ENCODE measurements at places on chromosomes 16 and 17.

DNA sequence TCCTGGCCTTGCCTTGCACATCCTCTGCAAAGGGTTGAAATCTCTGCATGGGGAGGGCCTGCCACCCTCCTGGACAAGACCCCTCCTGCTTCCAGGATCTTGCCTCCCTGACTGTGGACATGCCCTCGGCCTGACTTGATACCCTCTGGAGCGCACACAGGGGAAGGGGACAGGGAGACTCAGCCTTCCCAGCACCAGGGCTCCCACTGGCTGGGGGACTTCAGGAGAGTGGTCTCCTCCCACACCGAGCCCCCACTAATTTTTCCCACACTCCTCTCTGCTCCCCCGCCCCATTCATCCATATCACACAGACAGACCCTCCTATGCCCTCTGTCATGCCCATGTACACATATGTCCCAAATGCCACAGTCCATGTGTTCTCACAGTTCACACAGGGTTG, 14.3 kb downstream of the SGCA start:
- peak; percentile 36 for DNase-seq

DNA sequence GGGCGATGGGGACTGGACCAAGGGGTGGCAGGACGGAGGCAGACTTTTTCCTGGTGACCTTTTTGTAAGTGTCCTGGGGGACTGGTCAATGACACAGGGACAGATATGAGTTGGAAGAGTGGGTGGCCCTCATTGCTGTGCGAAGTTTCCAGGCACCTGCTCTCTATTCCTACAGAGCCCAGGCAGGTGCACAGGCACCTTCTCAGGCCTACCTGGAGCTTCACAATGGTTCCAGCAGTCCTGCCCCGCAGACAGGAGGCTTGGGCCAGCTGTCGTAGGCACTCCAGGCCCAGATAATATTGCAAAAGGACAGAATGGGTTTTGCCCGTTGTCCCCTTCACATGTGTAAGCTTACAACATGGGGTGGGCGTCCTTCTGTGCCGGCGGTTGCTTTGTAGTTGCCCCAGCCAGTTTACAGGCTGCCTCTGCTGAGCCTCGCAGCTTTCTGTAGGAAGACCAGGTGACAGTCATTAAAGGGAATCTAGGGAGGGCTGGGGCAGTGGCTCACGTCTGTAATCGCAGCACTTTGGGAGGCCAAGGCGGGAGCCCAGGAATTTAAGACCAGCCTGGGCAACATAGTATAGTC, 84.3 kb downstream of the ARHGAP23 start:
- DNase-seq, result no peak

DNA sequence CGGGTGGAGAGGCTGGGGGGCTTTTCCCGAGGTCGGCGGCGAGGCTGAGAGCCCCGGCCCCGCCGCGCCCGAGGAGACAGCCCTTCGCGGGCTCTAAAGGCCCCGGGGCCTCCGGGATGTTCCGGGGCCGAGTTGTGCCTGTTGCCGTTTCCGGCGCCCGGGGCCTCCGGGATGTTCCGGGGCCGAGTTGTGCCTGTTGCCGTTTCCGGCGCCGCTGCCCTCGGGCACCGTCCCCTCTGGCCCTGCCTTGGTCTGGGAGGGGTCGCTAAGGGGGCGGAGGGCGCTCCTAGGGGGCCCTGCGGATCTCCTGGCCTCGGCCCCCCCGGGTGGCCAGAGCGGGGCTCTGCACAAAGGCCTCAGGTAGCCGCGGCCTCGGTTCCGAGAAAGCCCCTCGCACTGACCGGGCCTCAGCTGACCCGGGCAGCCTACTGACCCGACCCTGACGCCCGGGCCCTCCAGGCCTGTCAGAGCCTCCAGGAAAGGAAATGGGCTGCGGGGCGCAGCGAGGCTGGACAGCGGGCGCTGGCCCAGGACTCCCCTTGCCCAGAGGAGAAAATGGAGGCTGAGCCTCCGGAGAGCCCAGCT, 24.2 kb downstream of the ACTG1 start:
- DNase-seq, result no peak

- no peak for DNase-seq
Measured at GRCh38 chr16:71387045-71387871, 28.7 kb downstream of the CALB2 start.

DNA sequence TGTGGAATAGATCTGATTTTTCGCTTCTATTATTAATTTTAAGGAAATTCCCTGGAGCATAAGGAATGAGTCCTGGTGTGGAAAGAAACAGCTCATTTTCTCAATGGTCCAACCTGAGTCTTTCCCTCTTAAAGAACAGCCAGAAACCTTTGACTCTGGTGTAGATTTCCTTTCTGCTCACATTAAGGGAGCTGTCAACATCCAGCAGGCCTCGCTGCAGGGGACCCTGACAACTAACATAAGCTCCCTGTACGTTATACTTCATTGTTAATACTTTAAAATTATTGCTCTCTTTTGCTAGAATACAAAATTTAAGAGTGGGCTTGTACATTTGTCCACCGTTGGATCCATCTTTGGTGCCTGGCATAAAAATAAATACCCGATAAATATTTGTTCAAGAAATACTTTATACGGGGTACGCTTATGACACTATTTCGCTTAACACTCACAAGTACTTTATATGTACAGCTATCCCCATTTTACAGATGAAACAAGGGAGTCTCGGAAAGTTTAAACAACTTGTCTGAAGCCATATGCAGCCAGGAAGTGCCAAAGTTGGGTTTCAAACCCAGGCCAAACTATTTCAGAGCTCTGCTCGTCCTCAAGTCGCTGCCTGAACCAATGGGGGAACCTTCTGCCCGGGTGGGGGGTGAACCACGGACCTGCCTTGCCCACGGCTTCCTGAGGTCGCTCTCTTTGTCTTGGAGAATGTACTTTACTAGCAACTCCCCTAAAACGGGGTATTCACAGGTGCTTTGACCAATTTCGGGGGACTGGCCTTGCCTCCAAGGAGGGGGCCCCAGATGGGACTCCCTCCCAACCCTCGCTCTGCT, 611 bp downstream of the SMARCE1 start:
- peak; percentile 66 for DNase-seq

GRCh38 chr16:82639666-82640336, 13.0 kb downstream of the CDH13 start:
- peak; percentile 50 for DNase-seq

DNA sequence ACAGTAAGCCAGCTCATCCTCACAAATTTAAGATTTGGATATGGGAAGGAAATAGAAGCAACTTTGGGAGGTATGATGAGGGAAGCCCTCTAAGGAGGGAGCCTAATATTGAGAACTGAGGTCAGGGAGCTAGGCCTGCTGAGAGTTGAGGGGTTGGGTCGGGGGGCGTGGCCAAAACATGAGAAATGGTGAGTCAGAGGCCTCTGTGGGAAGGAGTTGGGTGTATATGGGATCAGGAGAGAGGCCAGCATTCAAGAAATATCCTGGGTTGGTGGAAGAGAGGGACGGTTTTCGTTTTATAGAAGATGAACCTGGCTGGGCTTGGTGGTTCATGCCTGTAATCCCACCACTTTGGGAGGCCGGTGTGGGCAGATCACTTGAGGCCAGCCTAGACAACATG, 48.4 kb downstream of the CLEC16A start:
- DNase-seq, result peak; percentile 61

- DNase-seq, result peak; percentile 81
Measured at GRCh38 chr17:21252796-21253645, at the start of gene NATD1. TSS of gene NATD1 (minus strand) at chr17:21253410. CDS start at chr17:21253264, 146 bp downstream.

DNA sequence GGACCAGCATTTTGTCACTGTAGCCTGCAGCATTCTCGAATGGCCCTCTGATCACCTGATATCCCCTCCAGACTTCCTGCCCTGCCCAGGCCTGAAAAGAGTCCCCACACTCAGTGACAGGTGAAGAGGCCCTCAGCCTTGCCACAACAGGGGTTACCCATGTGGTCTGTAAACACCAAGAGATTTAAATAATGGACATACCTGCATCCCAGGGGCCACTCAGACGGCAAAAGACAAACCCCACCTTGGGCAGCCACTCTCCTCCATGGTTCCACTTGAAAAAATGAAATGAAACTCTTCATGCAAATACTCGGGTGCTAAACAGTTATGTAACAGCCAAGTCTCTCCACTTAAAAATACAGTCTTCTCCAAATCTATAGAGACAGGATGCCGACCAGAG, 22.9 kb upstream of the PECAM1 start:
- no peak for DNase-seq

DNA sequence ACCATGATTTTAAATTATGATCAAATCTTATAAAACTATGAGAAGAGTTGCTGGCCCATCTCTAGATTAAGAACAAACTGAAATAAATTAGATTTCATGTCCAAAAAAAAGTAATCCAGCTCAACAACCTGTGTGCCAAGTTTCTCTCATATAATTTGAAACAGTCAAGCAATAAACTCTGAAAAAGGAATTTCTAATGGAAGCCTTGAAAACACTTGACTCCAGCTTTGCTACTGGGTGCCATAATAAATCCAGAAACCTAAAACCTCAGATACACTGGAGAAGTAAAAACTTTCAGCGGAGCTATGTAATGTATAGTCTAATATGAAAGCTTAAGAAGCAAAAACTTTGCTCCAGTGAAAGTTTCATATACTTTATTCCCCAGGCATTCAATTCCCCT, 25.5 kb downstream of the RPGRIP1L start:
- DNase-seq, result no peak

DNA sequence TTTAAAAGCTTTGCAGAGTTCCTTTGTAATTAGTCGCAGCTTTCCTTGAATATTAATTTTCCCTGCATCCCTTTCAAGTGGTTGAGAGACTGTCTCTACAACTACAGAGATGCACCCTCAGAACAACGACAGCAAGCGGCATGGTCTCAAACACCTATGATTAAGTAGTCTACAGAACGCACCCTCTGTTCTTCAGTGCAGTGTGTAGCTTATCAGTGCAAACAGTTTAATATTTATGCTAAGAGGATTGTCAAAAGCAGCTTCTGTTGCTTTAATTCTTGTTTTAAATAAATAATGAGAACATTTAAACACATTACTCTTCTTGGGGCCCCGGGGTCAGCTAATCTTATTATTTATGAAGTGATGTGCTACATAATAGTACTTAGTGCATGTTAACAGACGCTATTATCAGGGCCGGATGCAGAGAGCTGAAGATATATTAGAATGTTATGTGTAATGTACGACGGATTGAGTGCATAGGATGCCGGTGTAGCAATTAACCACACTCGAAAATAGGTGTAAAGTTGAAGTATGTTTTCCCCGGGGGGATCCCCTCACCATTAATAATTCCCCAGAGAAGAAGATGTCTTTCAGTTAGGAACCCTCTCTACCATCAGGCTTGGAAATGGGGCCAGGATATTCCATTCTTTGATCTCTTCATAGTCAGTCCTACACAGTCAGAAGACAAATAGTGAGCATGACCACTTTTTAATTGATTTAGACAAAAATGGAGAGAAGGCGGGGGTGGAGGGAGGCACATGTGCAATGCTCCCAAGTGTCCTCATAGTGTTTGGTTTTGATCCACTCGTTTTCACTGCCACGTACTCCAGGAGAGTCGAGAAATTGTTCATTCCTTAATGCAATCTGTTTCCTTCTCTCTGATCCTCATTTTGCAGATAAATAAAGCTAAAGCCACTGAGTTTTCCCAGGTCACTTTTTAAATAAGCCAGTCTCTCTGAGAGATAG, 176.3 kb downstream of the IRX3 start:
- no peak for DNase-seq

GRCh38 chr16:102060-102855, 24.2 kb downstream of the MPG start:
- DNase-seq, result no peak

DNA sequence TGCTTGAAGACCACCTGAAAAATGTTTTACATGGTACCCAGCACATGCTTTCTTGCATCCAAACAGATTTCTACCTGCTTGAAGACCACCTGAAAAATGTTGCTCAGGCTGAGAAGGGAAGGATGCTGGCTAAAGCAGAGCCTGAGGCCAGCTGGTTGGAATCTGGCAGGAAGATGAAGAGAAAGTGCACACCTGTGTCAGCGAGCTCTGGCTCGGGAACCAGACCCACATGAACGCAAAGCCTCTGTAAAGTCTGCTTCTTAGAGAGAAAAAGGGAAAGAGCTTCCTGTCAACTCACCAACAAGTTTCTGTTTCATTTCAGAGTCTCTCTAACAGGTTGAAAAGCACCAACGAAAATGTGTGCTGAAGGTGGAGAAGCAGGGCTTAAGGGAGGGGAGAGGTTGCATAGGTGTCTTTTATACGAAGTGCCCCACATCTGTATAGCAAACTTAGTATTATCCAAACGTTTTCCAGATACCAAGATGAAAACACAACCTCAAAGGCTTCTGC, 226.0 kb downstream of the TOX3 start:
- DNase-seq, result no peak

- DNase-seq, result no peak
Measured at GRCh38 chr17:11269210-11269609, 28.2 kb downstream of the SHISA6 start.

GRCh38 chr16:85286066-85286831, 174.0 kb upstream of the CIBAR2 start:
- DNase-seq, result peak; percentile 89

DNA sequence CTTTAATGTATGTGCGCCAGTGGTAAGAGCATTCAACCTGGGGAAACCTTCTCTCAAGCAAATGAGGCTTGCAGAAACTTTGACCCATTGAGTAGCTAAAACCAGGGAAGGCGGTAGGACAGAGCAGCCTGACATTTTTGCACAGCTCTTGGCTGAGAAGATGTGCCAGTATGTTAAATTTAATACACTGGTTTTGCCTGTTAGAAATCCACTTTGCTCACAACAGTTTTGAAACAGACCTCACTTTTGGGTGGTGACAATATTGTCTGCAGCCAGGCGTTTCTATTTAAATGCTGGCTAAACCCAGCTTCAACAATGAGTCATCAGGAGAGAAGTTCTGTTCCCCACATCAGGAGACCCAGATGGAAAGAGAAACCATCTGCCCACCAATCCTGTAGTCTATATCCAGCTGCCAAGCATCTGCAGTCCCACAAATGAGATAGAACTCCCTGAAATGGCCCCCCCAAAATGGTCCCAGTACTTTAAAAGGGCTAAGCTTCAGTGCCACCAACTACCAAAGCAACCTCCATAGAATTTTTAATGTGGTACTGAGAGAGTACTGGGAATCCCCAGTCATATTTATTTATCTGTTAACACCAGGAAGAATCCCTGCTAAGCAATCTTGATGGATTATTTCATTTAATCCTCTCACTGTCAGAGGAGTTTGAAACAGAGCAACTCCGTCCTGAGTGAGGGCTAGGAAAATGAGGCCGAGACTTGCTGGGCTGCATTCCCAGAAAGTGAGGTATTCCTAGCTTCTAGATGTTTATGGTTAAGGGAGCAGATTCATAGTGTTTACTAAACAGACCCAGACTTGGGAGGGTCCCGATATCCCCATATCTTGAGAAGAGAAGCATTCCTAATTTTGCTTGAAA, 29.0 kb upstream of the CLEC3A start:
- peak; percentile 76 for DNase-seq

GRCh38 chr17:9798724-9799123, 7.3 kb upstream of the DHRS7C start:
- no peak for DNase-seq

- DNase-seq, result no peak
Measured at GRCh38 chr17:73800893-73801292, 156.6 kb upstream of the SDK2 start.

GRCh38 chr17:65181237-65182061, 44.3 kb downstream of the RGS9 start:
- no peak for DNase-seq

Data from AG10803 (cell line).